ENCODE measurements at places on chromosomes 6 and 20.

DNA sequence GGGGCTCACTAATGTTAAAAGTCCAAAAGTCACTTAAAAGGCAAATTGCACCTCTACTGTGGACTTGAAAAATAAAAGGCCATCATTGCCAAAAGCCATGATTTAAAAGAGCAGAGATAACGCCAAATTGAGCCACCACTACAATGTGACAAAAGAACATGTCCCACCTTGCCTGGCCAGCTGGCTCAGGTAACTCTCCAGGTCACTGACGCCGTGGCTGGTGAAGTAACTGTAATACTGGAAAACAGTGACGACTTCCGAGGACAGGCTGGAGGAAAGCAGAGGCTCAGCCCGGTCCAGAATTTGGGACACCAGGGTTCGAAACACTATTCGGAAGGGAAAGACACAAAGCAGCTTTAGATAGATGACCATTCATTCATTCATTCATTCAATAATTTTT lies 29.3 kb upstream of the ARMH2 start:
- DNase-seq: no peak

DNA sequence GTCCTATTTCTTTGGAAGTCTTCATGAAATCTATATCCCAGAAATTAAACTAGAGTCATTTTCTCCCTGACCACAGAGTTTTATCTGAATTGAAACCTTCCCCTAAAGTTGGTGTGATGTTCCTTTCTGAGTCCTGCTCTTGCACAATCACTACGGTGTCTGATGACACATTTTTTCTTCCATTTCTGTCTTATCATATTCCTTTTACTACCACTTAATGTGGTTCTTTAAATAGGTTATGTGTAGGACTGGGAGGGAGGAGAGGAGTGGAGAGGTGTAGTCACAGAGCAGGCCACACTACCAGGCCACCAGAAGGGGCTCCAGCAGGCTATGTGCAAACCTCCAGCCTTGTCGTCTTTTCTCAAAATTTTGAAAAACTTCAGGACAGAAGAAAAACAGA lies 39.7 kb upstream of the ATXN1 start:
- no peak for DNase-seq

DNA sequence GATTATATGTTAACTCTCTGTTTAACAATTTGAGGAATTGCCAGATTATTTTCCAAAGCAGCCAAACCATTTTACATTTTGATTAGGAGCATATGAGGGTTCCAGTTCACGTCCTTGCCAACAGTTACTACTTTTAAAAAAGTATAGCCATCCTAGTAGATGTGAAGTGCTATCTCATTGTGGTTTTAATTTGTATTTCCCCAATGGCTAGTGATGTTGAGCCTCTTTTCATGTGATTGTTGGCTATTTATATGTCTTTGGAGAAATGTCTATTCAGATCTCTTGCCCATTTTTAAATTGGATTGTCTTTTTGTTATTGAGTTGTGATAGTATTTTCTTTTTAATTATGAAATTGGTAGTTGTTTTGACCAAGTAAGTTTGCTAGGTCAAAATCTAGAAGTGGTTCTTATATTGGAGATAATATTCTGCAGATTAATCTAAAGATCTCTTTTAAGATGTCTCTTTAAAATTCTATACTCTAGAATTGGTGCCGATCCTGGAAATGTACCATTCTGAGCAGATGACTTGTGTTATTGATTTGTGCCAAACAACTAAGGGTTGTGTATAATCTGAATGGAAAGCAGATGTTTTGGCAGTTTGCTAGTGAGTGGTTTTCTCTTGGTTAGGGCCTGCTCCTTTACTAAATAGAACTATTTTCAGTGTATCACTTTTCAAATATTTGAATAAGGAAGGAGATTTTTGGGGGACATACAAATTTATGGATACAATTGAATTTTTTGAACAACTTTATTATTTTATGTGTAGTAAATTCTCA lies 99.5 kb downstream of the CDKAL1 start:
- no peak for DNase-seq

GRCh38 chr6:165186041-165186440 lies 123.4 kb downstream of the C6orf118 start:
- DNase-seq: no peak

GRCh38 chr6:3222506-3223038 lies 4.9 kb downstream of the TUBB2B start:
- DNase-seq: peak; percentile 84
